ENCODE measurements at places on chromosomes 6 and 20.

GRCh38 chr6:7546896-7547295 lies 5.4 kb downstream of the DSP start:
- no peak for DNase-seq

DNA sequence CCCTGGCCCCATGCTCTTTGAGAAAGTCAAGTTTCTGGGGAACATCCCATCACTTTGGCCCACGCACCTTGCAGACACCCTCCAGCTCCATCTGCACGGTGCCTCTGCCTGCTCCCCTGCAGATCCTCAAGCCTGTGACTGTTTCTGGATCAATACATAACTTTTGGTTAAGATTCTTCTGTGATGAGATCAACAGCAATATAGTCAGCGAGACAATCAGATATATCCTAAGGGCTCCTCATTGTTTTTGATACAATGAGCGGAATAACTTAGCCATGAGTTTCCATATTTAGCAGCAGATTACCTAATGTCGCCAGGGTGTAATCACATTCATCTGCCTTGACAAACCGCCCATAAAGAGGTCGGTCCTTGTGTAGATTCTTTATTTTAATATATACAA lies 109.3 kb upstream of the MTHFD1L start:
- no peak for DNase-seq

GRCh38 chr6:43378631-43379030 lies 9.2 kb upstream of the ZNF318 start:
- no peak for DNase-seq

DNA sequence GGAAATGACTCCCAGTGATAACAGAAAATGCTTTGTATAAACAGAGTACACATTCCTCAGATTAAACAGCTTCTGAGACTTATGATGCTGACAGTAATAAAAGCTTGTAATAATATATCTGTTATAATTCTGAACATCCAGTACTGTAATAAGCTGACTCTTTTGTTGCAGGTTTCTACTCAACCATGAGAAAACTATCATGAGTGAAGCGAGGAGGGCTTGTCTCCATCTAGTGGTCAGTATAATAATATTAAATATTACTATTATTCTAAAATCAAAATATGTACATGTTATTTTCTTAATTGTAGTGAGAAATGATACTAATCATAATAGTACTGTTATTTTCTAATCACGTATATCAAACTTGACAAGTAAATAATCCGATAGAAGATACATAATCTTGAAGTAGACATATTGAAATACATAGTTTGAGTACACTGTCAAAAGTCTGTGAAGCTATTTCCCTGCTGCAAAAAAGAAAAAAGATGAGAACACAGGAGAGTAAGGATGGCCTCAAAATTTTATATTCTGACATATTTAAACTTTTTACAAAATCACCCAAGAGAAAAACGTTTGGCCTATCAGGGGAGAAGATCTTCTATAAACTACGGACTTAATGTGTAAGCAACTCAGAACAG lies 183.1 kb downstream of the MOXD1 start:
- no peak for DNase-seq

DNA sequence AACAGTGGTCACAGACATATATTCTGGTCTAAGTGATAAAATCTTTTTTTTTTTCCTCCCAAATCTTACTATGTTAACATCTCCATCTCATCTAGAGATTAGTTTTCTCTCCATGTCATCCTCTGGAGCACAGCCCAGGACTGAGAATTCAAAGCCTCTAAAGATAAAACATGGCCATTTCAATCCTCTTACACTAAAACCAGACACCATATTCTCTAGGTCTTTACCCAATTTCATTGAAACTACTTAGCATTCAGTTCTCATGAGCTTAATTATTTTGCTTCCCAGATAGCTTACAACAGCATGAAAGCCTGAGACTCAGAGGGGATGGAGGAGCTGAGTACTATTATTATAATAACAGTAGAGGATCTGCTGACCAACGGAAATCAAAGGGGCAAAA lies 92.7 kb downstream of the FARS2 start:
- DNase-seq = no peak

- DNase-seq = no peak
Measured at GRCh38 chr20:60570481-60571277, 612.5 kb downstream of the CDH26 start.

DNA sequence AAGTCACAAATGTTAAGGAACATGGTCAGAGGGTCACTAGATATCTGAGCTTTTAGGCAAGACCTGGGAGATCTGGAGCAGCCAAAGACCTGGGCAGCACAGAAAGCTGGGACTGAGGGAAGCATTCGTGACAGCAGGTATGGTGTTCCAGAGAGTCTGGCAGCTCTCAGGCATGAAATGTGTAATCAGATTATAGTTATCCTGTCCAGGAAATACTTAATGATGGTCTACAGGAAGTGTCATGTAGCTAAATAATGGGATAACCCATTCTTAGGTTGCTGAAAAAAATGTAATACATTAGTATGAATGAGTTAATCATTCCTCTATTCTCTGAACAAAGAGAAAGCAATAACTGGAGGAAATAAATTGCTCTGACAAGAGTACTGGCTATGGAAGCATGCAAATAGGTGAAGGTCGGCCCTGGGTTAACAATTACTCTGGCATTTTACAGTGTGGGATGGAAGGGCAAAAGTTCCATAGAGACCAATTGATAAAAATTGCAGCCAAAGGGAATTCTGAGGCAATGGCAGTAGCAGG lies 740.5 kb downstream of the CBLN4 start:
- DNase-seq = no peak

- DNase-seq = no peak
Measured at GRCh38 chr6:40247516-40248115, 313.4 kb upstream of the MOCS1 start.

GRCh38 chr6:27693766-27694546 lies 218.2 kb downstream of the OR2B2 start:
- DNase-seq = no peak

- no peak for DNase-seq
Measured at GRCh38 chr6:19834858-19835257, 2.3 kb upstream of the ID4 start.

- no peak for DNase-seq
Measured at GRCh38 chr20:63025534-63026331, 19.0 kb upstream of the BHLHE23 start.

DNA sequence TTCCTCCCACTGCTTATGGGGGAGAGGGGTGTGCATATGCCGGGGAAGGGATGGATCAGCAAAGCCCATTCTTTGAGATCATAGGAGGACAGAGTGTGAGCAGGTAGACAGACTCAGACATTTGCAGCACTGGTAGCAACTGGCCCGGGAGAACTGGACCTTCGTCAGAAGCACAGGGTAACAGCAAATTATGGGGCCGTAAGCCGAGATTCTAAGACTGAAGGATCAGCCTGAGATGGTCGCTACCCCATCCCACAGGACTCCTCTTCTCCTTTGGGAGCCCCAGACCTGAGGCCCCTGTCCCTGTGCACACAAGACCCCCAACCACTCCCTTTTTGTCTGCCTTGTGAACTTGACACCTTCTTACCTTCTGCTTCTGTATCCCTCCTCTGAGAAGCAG lies 106.5 kb downstream of the TOX2 start:
- no peak for DNase-seq

Measured in GM12878 (cell line).